ENCODE measurements at places on chromosomes 2 and 18. TPM values are rescaled to one million over a fixed set of nuclear protein-coding genes. Genes with fewer than 3 reads are reported as not detected.

- no peaks in the 10 kb centered on the region for H3K27me3 ChIP-seq
- DNase-seq = no peak
- no peaks in the 10 kb centered on the region for H3K36me3 ChIP-seq
- no peaks in the 10 kb centered on the region for H3K4me1 ChIP-seq
- H3K27ac ChIP-seq = no peak overlapping the region
These were observed 14.6 kb upstream of the ALPP start for GRCh38 chr2:232363784-232364615.

DNA sequence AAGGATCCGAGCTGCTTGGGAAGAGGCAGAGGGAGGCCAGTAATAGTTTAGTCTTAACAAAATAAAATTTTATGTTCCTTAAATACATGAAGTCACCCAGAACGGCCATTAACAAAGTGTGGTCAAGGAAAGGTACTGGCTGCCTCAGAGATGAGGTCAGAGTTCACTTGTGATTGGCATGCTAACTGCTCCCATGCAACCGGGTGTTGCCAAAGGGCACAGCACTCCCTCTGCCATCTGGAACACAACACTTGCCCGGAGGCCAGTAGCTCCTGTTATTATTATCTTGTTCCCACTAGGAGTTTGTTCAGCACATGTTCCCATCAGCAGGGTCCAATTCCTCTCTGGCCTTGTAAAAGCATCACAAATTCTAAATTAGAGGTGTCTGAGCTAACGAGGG, 207.0 kb downstream of the CYP26B1 start:
- peak; percentile 64 for DNase-seq
- no peaks in the 10 kb centered on the region for H3K27me3 ChIP-seq
- no peak overlapping the region for H3K4me3 ChIP-seq
- no peaks in the 10 kb centered on the region for H3K36me3 ChIP-seq
- H3K27ac ChIP-seq = peak overlapping the region; percentile 60

DNA sequence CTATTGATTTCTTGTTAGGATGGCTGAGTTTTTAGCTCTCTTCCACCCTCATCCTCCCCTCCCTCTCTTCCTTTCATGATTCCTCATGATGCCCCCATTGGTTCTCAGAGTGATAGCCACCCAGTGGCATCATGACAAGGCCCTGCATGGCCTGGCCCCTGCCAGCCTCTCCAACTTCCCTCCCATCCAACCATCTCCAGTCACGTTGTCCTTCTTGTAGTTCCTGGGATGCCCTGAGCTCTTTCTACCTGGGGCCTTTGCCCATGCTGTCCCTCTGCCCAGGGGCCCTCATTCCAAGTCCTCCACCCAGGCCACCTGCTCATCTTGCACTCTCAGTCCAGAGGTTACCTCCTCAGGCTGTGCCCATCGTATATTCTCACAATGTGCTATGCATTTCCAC, 247.5 kb downstream of the TFCP2L1 start:
- no peak for DNase-seq
- no peaks in the 10 kb centered on the region for H3K27me3 ChIP-seq
- H3K4me3 ChIP-seq = no peak overlapping the region
- H3K36me3 ChIP-seq = no peaks in the 10 kb centered on the region

- H3K4me3 ChIP-seq = no peak overlapping the region
- no peak overlapping the region for H3K27ac ChIP-seq
- no peaks in the 10 kb centered on the region for H3K27me3 ChIP-seq
- no peaks in the 10 kb centered on the region for H3K36me3 ChIP-seq
- no peaks in the 10 kb centered on the region for H3K4me1 ChIP-seq
These were observed 159.3 kb upstream of the STK17B start for GRCh38 chr2:196330645-196331044.

DNA sequence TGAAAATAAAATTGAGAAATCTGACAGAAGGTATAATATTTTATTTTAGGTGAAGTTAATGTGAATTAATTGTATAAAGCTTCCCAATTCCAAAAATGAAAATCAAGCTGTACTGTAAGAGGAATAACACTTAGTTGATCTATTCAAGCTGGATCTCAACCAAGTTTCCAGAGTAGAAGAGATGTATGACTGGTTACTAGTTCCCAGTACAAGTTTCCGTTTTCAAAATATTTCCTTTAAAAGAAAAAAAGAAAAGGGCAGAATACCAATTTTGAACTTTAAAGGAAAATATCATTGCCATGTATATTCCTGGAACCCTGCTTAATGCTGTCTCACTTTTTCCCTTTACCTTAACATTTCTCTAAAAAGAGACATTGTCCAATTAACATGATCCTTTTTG, 308.5 kb downstream of the IRS1 start:
- no peaks in the 10 kb centered on the region for H3K27me3 ChIP-seq
- H3K27ac ChIP-seq = no peak overlapping the region
- no peak overlapping the region for H3K4me3 ChIP-seq

GRCh38 chr2:48753228-48753627, 2.3 kb downstream of the LHCGR start:
- no peak overlapping the region for H3K4me3 ChIP-seq
- H3K27ac ChIP-seq = no peak overlapping the region
- H3K4me1 ChIP-seq = no peaks in the 10 kb centered on the region
- H3K27me3 ChIP-seq = no peaks in the 10 kb centered on the region

DNA sequence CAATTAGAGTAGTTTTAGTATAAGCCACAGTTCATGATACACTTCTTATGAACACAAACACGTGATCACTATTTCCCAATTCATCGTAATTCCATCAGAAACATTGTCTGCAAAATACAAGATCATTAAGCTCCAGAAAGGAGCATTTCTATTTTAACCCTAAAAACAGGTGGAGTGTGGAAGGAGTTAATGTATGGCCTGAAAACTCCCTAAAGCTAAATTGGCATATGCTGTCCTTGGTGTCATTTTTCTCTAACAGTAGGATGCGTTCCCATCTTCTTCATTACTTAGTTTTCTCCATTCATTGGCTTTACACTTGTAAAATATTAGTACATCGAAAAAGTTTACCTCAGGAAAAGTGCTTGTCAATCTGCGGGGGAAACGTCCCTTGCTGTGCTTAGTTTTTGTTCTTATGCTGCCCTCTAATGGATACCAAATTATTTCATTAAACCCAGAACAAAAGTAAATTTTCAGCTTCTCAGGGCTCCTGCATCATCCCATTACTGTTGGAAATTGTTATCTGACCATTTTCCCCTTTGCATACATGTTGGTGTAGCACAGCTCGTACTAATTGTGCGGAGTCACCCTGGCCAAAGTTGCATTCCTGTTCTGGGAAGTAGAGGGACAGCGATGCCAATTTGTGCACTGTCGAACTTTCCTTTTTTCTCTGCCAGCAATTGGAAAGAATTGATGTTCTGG, 153.4 kb downstream of the GPD2 start:
- no peaks in the 10 kb centered on the region for H3K27me3 ChIP-seq
- no peak overlapping the region for H3K27ac ChIP-seq

GRCh38 chr2:120675460-120676130, 60.1 kb upstream of the GLI2 start:
- no peak overlapping the region for H3K4me3 ChIP-seq
- DNase-seq = no peak
- no peaks in the 10 kb centered on the region for H3K36me3 ChIP-seq
- no peak overlapping the region for H3K27ac ChIP-seq

DNA sequence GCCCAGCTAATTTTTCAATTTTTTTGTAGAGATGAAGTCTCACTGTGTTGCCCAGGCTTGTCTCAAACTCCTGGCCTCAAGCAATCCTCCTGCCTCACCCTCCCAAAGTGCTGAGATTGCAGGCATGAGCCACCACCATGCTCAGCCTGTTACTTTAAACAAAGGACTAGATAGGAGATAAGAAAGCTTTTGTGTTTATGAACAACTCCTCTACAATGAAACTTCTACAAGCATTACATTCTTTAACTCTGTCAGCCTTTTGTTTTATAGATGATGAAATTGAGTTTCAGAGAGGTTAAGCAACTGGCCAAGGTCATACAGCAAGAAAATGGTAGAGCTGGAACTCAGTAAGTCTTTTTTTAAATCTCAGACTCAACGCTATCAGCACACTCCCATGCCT, 22.7 kb downstream of the ALPK2 start:
- DNase-seq = no peak
- no peaks in the 10 kb centered on the region for H3K4me1 ChIP-seq
- no peak overlapping the region for H3K4me3 ChIP-seq
- no peaks in the 10 kb centered on the region for H3K27me3 ChIP-seq
- no peak overlapping the region for H3K27ac ChIP-seq

DNA sequence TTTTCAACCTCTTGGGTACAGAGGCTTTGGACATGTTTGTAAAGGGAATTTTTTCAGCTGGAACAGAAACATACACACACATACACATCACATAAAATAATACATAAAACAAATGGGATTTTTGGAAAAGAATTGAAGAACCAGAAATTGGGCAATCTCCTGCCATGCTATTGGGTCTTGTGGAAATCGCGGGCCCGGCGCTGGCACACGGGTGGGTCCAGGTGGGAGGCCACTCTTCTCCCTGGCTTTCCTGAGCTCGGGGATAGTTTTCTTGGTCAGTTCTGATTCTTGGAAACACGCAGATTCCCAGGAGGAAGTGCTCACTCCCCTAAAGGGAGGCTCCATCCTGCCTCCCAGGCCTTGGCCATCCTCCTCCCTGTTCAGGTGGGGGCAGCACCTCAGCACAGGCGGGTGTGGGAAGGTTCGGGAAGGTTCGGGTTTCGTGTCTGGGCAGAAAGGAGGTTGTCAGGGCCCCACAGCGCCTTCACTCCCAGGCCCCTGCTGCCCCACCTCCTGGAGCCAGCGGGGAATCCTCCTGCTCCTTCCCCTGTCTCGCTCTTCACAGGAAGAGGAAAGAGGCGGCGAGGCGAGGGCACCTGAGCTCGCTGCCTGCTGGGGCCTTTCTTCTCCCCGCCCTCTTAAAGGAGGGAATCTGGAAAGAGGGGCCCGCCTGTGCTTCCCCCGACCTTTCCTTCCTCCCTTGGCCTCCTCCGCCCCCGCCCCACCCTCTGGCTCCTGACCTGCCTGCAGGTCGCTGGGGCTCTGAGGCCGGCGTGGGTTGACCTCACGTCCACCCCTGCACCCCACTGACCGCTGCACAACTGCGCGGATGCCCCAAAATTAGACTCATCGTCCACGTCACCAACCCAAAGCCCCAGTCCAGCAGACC, 97.8 kb upstream of the PXDN start:
- DNase-seq = no peak
- no peaks in the 10 kb centered on the region for H3K4me1 ChIP-seq
- no peak overlapping the region for H3K4me3 ChIP-seq
- H3K27me3 ChIP-seq = no peaks in the 10 kb centered on the region

- no peak for DNase-seq
- H3K4me1 ChIP-seq = no peaks in the 10 kb centered on the region
- H3K27ac ChIP-seq = no peak overlapping the region
- no peaks in the 10 kb centered on the region for H3K36me3 ChIP-seq
- no peak overlapping the region for H3K4me3 ChIP-seq
These were observed 68.9 kb upstream of the THOC1 start for GRCh38 chr18:336713-337112.

GRCh38 chr2:239827523-239827890, 197.6 kb downstream of the NDUFA10 start:
- H3K36me3 ChIP-seq = no peaks in the 10 kb centered on the region
- no peak overlapping the region for H3K27ac ChIP-seq
- H3K4me3 ChIP-seq = no peak overlapping the region
- H3K27me3 ChIP-seq = no peaks in the 10 kb centered on the region
- H3K4me1 ChIP-seq = peaks cover 3% of the 10 kb centered on the region

DNA sequence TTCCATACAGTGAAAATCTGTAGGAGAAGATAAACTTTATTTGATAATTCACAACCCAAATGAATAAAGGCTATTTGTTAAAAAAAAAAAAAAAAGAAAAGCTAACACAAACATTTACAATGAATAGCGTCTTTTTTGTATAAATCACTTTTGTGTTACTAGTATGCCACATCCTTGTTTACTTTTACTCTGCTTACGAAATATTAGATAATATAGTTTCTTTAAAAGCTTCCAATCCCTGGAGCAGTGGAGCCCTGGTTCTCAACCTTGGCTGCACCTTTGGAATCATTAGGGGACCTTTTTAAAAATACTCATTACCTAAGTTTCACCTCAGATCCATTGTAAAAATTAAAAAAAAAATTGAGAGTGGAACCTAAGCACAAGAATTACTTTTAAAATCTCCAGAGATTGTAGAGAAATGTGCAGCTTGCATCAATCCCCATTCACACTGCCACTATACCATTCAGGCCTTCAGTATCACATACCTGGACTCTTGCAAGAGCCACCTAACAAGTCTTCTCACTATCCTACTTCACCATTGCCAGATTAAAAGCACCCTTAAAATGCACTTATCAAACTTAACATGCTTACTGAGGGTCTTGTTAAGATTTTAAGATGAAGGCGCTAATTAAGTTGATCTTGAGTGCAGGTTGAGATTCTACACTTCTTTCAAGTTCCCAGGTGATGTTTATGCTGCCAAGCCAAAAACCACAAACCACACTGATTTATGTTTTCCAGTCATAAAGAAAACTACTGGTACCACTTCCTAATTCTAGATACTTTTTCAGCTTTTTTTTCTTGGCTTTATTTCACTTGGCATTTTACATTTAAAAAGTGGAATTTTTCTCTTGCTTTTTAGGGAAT, 59.7 kb upstream of the ZC3H15 start:
- no peaks in the 10 kb centered on the region for H3K27me3 ChIP-seq
- peaks cover 6% of the 10 kb centered on the region for H3K4me1 ChIP-seq
- H3K4me3 ChIP-seq = no peak overlapping the region
- no peaks in the 10 kb centered on the region for H3K36me3 ChIP-seq

Gene TEKT4
- total RNA-seq = not detected

Gene MIB1
- total RNA-seq = 11.0 TPM

Gene RIT2
- not detected for total RNA-seq

Gene MAPRE2
- 22.4 TPM for total RNA-seq

Gene LYPD6
- total RNA-seq = 1.8 TPM

Gene COPS7B
- total RNA-seq = 28.9 TPM

Gene COL4A4
- 20.5 TPM for total RNA-seq

Gene TUBA4B
- total RNA-seq = not detected

Gene AQP12B
- not detected for total RNA-seq

Gene UPP2
- not detected for total RNA-seq

Gene LRATD1
- total RNA-seq = 5.7 TPM
